ENCODE measurements at places on chromosomes 11 and 22.
A peak's percentile ranks its signal among the peaks of the same experiment; 100 is the strongest.

DNA sequence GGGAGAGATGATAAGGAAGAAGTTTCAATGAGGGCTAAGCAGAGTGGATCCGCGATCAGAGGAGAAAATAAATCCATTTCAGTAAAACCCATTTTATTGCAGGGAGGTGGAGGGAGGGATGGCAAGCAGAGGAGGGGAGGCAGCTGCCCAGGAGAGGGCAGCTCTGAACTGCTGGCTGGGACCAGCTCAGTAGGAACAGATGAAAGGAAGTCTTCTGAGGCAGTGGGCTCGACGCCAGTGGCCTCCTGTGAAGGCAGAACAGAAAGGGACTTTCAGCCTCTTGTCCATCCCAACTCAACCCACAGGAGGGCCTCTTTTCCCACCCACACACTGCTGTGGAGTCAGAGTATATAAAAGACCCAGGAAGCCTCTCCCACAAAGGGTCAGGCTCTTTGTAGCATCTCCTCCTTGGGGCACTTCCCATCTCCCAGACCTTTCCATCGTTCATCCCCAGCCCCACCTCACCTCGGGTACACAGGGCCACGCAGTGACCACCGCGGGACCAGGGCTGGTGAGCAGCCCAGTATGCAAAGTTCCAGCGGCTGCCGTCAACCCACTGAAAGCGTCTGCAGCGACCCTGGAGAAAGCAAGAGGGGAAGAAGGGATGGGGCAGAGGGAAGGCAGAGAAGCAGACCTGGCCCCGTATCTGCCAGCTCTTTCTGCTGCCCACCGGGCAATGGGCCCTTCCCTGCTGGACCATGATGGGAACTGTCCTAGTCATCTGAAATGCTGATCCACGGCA is 3.0 kb downstream of the PRG2 start:
- DNase-seq = no peak

GRCh38 chr11:113213549-113213948 is 100.8 kb upstream of the TTC12 start:
- DNase-seq = no peak

GRCh38 chr11:107018902-107019493 is 722 bp upstream of the GUCY1A2 start:
- DNase-seq = peak; percentile 75

- no peak for DNase-seq
Measured at GRCh38 chr11:43234881-43235280, 76.9 kb upstream of the API5 start.

GRCh38 chr11:923691-924405 is 1.8 kb upstream of the AP2A2 start:
- no peak for DNase-seq

DNA sequence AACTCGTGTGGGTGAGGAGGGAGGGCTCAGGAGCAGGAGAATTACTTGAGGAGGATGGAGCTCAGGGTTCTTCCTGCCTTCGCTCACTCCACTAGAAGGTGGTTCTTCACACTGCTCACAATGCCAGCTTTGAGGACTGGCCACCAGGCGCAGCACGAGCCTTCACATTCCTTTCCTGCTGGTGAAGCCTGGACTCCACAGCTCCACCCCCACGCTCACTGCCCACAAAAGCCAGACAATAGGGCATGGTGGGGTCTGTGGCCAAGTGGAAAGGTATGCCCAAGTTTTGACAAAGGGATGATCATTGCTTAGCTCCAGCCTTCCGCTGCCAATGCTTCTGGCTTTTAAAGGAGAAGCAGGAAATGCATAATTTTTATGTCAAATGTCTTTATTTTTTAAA is 58.0 kb upstream of the FADD start:
- DNase-seq = no peak

- DNase-seq = no peak
Measured at GRCh38 chr11:100003985-100004384, 683.1 kb upstream of the ARHGAP42 start.

GRCh38 chr11:67365736-67366444 is 7.5 kb downstream of the CLCF1 start:
- no peak for DNase-seq

GRCh38 chr11:122187373-122188165 is 71.6 kb upstream of the BLID start:
- no peak for DNase-seq

GRCh38 chr11:897253-898142 is 13.1 kb downstream of the CHID1 start:
- DNase-seq = no peak

GRCh38 chr11:72037554-72038311 is 39.0 kb downstream of the IL18BP start:
- peak; percentile 43 for DNase-seq

DNA sequence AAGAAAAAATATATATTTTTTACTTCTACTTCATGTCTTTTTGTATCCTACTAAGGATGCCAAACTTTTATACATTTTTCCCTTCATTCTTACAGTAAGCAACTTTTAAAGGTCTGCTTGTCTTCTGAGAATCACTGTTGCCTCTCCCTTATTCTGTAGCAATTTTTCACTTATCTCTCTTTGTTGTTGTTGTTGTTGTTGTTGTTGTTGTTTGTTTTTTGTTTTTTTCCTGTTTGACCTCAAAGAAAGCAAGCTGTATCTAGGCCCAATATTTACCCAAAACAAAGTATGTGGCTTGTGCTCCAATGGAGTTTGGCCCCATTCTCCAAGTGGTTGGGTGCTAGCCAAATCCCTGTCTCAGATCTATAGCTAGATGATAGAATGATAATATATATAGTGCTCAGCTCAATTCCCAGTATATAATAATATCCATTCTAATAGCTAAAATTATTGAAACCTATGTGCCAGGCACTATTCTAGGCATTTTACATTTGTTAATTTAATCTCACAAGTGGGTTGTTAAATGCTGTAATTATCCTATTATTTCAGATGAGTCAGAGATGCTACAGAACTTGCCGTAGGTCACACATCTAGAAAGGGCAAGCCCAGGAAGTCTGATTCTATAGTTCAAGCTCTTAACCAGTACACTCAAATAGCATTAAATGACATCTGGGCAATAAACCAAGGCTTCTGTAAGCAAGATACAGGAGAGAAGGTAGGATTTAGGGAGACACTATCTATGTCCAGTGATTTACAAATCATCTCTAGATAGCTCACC is 205.1 kb upstream of the PITPNB start:
- DNase-seq = no peak

- DNase-seq = no peak
Measured at GRCh38 chr22:47367107-47367690, 604.7 kb downstream of the TBC1D22A start.

DNA sequence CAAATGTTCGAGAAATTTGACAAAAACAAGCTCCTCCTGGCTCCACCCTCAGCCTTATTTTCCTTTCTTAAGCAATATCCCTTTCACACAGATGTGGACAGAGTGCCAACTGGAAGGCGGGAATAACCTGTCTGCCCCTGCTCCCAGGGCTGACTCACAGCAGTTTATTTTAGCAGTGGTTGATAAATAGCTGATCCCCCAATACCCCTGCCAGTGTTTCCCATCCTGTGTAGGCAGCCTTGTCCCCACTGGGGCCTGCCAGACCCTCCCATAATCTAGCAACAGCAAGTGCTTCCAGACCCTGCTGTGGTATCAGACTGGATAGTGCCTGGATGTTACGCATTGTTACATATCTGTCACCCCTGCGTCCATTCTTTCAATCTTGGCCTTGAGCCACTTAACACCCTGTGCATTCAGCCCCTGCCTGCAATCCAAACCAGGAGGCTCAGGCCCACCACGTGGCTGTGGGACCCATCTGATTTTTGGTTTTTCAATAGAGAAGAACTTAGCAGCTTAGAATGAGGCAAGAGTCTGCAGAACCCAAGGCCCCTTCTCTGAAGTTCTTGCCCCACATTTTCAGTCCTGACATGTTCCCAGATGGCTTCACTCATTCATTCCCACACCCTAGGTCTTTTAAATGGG is 53.7 kb downstream of the PARVA start:
- peak; percentile 75 for DNase-seq

GRCh38 chr11:70381872-70382861 is 16.2 kb upstream of the CTTN start:
- DNase-seq = no peak

All from heart left ventricle (tissue), 16 donors.